Transverse colon (tissue), 4 donors: ENCODE measurements at places on chromosomes 2 and 18. TPM values are rescaled to one million over a fixed set of nuclear protein-coding genes. Genes with fewer than 3 reads are reported as not detected.
A peak's percentile ranks its signal among the peaks of the same experiment; 100 is the strongest.

The WNT10A gene
- not detected for total RNA-seq

GRCh38 chr2:156398176-156398575 lies 38.0 kb upstream of the GPD2 start:
- DNase-seq: no peak

The GLS gene
- total RNA-seq: 141 TPM

The GRHL1 gene
- 24.7 TPM for total RNA-seq

DNA sequence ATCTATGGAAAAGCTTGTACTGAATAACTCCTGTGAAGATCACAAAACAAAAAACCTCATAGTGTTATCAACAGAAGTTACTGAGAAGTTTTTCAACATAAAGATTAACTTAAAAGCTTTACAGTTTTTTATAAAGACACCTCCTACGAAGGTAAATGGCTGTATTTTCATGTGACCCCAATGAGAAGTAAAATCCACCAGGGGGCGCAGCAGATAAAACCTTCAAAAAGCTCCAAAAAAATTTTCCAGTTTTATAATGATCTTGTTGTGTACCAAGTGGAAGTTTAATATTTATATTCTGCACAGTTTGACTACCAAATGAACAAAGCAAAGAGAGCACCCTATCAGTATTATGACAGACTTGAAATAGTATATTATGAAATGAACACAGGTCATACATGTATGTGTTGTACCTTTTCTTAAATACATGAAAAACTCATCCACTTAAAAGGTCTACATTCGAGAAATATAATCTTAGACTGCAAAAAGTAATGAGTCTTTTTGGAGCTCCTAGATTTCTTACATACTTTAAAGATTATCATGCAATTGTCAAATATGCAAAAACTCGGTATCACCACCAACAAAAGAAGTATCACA lies 38.5 kb downstream of the PNO1 start:
- DNase-seq: peak; percentile 42
